Stimulated activated CD8-positive, alpha-beta memory T cell treated with anti-CD3 and anti-CD28 coated beads, Interleukin-15, amount 100 ng/mL, for 4 hours (primary cell): ENCODE measurements at places on chromosomes 3 and 15.

DNA sequence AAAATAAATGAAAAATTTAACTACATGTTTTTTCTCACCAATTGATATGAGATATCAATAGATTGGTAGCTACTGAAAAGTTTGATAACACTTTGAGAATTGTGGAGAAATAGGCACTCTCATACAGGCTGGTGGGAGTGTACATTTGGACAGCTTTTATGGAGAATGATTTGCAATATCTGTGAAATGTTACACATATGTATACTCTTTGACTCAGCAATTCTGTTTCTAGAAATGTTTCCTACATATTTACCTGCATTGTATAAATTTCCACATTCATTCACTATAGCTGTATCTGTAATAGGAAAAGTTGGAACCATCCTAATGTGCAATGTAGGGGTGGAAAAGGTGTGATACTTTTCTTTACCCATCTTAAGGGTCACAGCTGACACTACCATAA is 1.9 kb upstream of the KIF23 start:
- no peak for DNase-seq

GRCh38 chr15:65399997-65400396 is 22.2 kb upstream of the IGDCC3 start:
- no peak for DNase-seq

- DNase-seq, result no peak
Measured at GRCh38 chr3:151319628-151320027, 3.0 kb upstream of the GPR87 start.

DNA sequence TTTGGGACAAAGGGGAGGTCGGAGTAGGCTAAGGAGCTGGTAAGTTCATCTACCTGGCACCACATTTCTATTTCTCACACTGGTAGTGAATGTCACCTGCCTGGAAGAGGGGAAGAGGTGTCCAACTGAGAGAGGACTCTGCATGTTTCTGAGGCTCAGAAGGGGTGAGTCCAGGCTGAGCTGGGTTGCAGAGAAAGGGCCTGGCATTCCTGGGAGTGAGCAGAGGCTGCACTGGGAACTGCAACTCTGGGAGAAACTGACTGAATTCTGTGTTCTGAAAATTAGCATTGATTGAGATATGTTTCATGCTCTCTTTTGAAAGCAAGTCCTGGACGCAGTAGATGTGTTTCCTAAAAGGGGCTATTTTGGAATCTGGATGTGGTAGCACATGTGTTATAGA is 32.3 kb upstream of the ARNT2 start:
- DNase-seq, result no peak

DNA sequence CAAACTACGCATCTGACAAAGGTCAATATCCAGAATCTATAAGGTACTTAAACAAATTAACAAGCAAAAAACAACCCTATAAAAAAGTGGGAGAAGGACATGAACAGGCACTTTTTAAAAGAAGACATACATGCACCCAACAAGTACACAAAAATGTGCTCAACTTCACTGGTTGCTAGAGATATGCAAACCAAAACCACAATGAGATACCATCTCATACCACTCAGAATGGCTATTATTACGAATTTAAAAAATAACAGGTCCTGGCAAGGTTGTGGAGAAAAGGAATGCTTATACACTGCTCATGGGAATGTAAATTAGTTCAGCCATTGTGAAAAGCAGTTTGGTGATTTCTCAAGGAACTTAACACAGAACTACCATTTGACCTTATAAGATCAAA is 175.6 kb upstream of the MLF1 start:
- no peak for DNase-seq
